Activated CD4-positive, alpha-beta T cell treated with anti-CD3 and anti-CD28 coated beads, Interleukin-2, amount 10 ng/mL, durations not matched to agents 24 days and 14 days (primary cell): ENCODE measurements at places on chromosomes 11 and 22.

GRCh38 chr11:27025957-27026733 is 14.5 kb upstream of the BBOX1 start:
- no peak for DNase-seq

- no peak for DNase-seq
Measured at GRCh38 chr11:117792992-117793391, 4.0 kb downstream of the DSCAML1 start.

DNA sequence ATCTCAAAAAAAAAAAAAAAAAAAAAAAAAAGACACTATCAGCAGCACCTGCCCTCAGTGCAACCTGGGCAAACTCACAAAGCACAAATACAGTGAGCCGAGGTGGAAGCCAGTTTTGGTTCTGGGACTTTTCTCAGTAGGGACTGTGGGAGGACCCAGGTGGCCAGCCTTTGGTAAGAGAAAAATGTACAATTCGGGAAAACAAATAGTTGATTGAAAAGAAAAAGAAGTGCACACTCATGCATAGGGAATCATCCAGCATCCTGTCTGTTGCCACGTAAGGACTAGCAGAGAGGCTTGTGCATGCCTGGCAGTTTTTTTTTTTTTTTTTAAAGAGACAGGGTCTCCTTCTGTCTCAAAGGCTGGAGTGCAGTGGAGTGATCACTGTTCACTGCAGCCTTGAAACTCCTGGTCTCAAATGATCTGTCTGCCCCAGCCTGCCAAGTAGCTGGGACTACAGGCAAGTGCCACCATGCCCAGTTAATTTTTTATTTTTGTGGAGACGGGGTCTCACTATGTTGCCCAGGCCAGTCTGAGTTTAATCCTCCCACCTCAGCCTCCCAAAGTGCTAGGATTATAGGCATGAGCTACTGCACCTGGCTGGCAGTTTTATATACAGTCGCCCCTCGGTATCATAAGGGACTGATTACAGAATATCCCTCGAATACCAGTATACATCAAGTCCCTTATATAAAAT is 36.7 kb downstream of the TPST2 start:
- no peak for DNase-seq

DNA sequence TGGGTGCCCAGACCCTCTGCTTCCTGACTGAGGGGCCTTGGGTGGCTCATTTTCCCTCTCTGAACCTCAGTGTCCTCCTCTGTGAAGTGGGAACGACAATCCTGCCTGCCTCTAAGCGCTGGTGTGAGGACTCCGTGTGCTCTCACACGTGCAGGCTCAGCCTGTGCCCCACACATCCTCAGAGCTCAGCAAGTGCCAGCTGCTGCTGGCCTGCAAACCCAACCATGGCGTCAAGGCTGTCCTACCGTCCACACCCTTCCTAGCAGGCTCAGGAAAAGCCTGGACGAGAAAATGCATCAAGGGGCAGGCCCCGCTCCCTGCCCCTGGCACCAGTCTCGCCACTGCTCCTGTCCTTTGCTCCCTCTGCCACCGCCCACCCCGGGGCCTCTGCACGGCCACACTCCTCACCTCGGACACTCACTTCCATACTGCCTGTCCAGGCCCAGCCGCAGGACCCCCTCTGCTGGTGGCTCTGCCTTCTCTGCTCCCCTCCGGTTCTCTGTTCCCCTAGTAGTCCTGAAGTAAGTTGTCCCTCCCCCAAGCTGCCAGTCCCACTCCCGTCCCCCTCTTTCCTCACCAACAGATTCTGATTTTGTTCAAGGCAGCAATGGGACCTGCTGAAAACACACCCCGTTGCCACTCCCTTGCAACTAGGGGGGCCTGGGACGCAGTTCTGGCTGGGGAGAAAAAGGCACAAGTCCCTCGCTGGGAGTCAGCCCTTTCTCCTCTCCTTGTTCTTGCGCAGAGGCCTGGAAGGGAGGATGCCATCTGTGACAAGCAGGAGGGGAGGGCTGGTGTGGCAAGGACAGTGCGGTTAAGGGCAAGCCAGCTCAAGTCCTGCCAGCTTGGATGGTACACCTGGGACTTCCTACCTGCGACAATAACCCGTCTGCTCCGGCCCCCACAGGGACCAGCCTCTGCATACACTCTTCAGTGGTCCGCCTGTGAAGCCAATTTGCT is 62.2 kb downstream of the ARFGAP3 start:
- no peak for DNase-seq

DNA sequence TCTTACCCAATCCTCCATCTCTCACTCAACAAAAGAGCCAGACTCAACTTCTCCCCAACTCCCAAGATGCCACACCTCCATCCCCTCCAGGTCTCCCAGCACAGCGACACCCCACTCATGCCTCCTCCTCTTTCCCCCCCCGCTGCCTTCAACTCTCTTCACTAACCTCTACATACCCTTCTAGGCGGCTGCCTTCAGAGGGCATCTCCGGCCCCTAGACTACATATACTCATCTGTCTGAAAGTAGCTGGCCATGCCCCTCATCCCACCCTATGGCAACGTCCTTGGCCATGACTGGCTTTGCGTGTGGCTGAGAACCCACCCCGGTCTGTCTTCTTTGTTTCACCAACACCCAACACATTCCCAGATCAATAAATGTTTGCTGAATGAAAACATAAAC is 81.7 kb upstream of the TMEM45B start:
- DNase-seq = peak; percentile 33

DNA sequence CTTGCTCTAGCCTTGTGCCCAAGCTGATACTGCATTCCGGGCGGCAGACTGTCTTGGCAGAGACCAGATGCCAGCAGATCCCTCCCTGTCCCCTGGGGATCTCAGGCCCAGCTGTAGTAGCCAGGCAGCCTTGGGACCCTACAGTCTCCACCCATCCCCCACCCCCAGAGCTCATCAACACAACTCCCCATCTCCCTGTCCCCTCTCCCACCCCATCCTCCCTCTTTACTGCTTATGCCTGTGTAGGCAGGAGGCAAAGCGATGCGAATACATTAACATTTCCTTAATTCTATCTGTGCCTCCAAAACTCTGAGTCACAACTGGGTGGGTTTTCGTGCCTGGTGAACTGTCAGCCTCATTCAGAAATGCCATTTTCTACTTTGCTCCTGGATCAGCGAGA is 547.6 kb downstream of the BUD13 start:
- no peak for DNase-seq

- no peak for DNase-seq
Measured at GRCh38 chr22:48588151-48588877, 1239.4 kb downstream of the BRD1 start.

GRCh38 chr11:92295175-92296137 is 70.8 kb downstream of the FAT3 start:
- no peak for DNase-seq

DNA sequence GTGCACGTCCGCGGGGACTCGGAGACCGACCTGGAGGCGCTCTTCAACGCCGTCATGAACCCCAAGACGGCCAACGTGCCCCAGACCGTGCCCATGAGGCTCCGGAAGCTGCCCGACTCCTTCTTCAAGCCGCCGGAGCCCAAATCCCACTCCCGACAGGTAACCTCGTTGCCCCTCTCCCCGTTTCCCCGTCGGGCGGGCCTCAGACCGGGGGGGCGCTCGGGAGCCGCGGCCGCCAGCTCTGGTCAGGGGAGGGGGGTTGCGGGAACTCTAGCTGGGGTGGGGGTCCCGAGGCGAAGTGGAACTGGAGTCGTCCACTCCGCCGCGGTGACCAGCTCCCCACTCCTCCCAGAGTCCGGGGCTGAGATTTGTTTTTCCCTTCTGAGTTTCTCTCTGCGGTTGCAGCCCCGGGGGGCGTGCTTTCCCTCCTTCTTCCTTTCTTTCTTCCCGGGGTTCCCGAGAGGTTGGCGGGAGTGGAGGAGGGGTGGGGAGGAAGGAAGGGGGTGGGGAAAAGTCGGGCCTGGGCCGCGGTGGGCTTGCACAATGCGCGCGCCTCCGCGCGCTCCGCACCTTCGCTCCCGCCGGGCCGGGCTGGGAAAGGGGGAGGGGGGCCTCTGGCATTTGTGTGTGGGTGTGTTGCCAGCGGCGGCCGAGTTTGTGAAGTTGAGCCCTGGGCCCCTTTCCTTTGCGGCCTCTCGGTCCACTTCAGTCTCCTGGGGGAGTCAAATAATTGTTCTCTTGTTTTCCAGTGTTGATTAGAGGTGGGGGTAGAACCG is 952 bp downstream of the YAP1 start:
- peak; percentile 62 for DNase-seq

- no peak for DNase-seq
Measured at GRCh38 chr11:100741866-100742625, 55.0 kb downstream of the ARHGAP42 start.

DNA sequence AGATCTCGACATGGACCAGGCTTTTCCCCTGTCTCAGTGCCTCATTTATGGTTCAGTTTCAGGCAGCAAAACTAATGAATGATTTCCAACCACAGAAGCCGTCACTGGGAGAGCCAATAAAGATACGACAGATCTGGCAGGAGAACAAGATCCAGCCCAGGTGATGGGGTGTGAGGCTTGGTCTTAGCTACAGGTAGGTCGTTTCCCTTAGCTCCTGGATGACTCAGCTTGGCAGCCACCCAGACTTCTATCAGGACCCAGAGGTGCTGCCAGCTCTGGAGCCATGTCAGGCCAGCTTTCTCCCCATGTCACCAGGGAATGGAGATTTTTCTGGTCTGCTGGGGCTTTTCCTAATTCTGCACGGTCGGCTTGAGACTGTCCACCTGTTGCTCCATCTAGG is 36.3 kb upstream of the APOBEC3A start:
- DNase-seq = peak; percentile 34
